ENCODE measurements at places on chromosomes 16 and 17.

DNA sequence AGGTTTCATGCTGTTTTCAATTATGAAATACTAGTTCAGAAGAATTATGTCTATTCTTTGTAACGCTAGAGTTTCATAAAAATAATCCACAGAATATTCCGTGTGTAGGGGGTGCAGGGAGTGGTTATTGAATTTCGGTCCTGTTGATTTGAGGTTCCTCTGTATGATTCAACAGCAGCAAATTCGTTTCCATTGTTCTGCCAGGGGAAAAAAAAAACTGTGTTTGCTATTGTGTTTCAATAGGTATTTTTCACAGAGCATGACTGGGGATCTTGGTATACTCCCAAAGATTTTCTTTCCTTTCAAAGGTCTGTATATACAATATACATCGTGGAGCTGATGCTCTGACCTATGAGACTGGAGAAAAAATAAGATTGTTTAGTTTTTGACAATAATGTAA, 15.8 kb downstream of the SHISA9 start:
- no peak for DNase-seq

- DNase-seq, result no peak
Observed at GRCh38 chr17:38535886-38536285, 69.9 kb downstream of the SRCIN1 start.

- no peak for DNase-seq
Observed at GRCh38 chr17:69451416-69452394, 37.2 kb downstream of the MAP2K6 start.

GRCh38 chr16:29842732-29843346, 20.2 kb downstream of the CDIPT start:
- DNase-seq, result no peak

DNA sequence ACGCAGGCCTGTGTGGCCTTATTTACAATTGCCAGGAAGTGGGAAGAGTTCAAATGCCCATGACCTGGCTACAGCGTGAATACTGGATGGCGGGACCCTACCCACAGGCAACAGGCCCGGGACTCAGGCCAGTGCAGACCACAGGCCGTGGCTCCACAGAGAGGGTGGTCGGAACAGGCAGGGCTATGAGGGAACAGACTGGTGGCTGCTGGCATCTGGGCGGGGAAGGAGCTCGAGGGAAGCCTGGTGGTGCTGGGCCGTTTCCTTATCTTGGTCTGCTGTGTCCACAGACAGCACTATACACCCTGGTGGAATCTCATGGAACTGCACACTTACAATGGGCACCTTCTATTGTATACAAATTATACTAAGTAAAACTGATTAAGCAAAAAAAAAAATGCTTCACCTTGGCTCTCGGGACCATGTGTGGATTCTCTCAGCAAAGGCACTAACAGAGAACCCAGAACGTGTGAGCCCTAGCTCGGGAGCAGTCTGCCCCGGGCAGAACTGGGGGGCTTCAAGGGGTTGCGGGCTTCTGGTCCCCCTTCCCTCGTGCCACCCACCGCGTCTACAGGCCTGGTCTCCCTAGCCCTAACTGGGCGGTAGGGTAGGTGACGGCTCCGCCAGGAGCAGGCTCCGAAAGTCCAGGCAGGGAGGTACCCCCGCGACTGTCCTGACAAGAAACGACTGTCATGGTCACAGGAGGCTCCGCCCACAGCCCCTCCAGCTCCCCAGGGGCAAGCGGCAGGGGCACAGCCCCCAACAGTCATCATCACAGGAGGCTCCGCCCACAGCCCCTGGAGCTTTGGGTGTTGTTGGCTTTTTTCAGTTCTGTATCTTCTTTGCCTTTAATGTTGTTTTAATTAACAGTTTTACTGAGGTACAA, 21.8 kb downstream of the CEP131 start:
- no peak for DNase-seq

DNA sequence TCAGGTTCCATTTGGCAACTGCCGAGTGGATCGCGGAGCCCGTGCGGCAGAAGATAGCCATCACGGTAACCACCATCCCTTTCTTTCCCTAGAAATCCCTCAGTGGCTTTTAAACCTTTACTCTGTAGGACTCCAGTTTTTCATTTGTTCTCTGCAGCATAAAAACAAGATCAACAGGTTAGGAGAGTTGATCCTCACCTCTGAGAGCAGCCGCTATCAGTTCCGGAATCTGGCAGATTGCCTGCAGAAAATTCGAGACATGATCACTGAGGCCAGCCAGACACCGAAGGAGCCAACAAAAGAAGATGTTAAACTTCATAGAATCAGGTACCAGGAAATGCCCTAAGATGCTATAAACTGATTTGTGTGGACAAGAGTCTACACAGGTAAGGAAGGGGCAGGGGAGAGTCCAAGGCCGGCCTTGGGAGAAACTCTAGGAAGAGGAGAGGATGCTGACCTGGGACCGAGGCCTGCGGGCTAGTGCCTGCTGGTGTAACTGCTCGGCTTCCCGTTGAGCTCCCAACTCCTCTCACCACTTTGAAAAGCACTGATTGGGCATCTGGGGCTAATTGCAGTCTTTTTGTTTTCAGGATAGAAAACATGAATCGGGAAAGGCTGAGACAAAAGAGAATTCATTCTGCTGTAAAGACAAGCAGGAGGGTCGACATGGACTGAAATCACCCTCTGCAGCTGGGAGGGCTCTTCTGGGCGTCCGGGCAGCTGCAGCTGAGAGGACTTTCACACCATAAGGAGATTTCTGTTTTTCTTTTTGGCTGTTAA, 8.1 kb downstream of the MRPL58 start:
- DNase-seq, result no peak

DNA sequence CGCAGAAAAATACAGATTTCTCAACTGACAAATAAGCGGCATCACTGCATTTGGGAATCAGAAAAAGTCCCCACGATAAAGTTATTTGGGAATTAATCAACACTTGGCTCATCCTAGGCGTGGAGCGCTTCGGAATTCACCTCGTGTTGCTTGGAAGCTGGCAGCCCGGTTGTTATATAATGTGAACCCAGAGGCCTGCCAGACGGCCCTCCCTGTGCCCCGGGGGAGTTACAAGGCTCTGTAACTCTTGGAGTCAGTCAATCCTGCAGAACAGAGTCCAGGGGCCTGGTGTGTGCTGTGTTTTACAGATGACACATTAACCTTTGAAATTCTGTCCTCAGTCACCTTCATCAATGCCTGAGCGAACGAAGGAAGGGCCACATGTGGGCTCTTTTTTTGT, 111.1 kb downstream of the PITPNC1 start:
- no peak for DNase-seq

DNA sequence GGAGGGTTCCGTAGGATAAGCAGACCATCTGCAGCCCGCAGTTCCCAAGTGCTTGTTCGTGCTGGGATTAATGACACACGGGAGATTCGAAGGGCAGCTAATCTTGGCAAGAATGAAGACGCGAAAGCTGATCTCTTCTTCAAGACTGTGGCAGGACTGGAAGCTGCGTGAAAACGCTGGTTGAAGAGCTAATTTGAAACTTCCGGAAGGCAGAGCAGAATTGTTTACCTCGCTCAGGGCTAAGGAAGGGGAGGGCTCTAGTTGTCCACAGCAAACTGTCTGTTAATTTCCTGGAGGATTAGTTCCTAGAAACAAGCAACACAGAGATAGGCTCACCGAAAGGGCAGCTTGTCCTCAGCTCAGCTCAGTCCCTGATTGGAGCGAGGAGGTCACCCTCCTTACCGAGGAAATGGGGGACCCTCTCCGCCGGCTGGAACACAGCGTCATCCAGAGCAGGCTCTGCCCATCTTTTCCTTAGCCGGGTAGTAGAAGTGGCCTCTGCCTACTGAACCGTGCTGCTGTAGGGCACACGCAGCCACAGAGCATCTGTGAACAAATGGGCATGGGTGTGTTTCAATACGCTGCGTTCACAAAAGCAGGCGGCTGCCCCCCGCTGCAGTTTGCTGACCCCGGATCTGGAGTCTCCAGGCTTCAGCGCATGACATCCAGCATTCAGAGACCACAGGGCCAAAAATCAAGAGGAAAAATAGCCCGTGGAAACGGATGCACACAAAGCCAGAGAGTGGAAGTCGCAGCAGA, 16.7 kb upstream of the BAIAP2 start:
- DNase-seq, result no peak

DNA sequence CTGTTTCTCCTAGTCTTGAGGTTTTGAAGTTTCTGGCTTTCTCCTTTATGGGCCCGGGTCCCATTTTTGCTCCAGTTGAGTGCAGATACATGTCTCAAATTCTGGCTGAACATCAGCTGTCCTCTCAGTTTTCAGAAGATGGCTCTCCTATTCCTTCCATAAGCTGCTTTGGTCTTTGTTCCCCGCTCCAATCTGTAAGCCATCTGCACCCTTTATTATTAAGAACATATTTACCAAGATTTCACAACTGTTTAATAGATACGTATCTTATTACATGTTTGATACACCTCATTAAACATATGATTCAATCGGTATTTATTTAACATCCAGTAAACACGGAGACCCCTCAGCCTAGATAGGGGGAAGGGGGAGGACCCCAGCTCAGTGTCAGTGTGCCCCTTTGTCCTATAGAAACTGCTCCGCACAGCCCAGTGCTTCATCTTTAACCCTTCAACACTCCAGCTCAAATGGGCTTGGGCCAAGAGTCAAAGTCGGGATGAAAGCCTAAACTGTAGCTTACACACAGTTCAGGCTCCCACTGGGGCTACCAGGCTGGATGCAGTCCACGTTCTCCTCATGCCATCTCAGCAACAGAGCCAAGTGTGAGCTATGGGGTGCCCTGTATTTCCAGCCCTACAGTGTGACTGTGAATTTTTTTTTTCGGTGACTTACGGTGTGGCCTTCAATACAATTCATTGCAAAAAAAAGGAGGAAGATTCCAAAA, 166.0 kb upstream of the ZFHX3 start:
- no peak for DNase-seq

DNA sequence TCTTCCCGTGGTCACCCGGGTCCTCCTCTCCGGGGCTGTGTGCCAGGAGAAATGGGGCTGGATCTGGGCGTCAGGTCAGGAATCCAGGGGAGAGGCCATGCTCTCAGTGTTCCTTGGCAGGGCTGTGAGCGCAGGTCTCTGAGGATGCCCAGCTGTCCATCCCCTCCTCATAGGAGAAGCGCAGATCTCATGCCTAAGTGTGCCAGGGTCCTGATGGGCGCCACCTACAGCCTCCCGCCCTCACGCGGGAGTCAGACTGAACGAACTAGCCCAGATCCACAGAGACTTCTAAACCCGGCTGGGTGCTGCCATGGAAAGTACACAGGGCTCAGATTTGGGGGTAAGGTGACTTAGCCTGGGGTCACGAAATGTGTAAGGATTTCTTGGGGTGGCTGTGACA, 24.3 kb downstream of the MGRN1 start:
- DNase-seq, result no peak

- DNase-seq, result no peak
Observed at GRCh38 chr17:62807812-62808575, at the start of gene MARCHF10. Gene MARCHF10, minus strand, starts transcription at chr17:62808314. Its CDS starts 6,579 bp downstream, at chr17:62801735.

GRCh38 chr17:5234645-5235576, at the start of gene SCIMP:
Gene SCIMP, minus strand, starts transcription at chr17:5234860. Its CDS starts 105 bp downstream, at chr17:5234755.
- no peak for DNase-seq

DNA sequence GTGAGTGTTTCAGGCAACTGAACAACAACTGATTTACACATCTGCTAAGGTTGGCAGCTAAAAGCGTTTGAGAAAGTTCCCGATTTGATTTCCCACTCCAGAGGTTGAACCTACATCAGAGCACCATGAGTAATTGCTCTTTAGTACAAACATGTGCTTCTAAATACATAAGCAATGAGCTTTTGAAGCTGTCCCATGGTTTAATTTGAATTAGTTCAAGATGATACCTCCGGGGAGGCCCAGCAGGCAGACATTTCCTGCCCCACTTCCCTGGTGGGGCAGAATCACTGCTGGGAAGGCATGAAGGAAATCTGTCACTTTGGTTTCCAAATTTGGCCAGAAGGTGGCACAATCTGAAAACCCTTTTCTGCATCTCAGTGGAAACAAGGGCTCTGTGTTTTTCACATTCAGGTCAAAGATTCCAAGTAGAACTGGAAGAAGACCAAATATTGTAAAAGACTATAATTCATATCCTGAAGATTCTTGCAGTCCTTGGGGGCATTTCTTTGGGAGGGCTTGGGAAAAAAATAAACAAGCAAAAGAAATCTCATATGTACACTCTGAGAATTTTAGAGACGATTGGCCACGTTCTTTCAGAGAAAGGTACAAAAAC, 176.2 kb upstream of the FAM20A start:
- DNase-seq, result no peak

DNA sequence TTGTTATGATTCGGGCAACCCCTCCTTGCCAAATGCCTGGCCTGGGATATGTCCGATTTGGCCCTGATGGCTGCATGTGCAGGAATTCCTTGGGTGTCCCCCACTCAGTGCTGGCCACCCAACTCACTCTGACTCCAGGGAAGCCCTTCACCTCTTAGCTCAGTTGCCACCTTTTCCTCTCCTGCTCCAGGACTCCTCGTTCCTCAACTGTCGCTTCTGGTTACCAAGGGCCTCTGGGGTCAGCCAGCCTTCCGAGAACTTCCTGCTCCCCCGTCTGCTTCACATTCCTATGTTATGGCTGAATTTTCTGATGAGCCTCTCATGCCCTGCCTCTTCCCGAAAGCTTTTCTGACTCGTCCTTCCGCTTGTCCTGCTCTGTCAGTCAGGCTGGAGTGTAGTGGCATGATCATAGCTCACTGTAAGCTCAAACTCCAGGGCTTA, 63.5 kb downstream of the SPACA3 start:
- no peak for DNase-seq

GRCh38 chr16:84463221-84463620, 41.2 kb downstream of the MEAK7 start:
- DNase-seq, result no peak

DNA sequence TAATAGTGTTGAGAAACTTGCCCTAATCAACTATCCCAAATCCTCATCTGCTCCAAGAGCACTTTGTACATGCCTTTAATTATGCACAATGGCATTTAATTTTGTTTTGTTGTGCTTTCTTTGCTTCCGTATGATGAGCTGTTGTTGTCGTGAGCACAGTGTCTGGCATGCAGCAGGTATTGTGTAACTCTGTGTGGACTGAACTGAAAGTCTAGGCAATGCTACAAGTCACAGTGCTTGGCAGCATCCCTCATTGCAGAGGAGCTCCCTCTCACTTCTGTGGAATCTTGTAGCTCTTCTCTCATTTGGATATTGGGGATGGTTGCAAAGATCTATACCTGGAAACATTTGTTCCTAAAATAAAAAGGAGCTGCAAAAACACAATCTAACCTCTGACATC, 502.2 kb upstream of the CA10 start:
- DNase-seq, result no peak

DNA sequence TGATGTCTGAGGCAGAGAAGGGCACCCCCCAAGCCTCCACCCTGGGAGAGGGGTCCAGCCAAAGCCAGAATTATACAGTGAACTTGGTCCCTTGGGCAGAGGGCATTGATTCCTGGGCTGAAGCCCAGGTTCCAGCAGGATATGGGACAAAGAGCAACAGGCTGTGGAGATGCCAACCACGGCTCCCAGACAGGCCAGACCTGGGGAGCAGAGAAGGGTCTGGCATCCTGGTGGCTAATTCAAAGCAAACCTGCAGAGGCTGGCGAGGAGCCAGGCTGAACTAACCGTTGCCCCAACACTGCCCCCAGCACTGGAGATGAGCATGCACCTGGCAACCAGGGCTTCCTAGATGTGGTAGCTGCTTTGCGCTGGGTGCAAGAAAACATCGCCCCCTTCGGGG, 3.0 kb downstream of the CES3 start:
- DNase-seq, result no peak

GRCh38 chr16:86762095-86762494, 183.7 kb downstream of the FOXL1 start:
- DNase-seq, result no peak
